ENCODE measurements at places on chromosomes 5 and 9.

DNA sequence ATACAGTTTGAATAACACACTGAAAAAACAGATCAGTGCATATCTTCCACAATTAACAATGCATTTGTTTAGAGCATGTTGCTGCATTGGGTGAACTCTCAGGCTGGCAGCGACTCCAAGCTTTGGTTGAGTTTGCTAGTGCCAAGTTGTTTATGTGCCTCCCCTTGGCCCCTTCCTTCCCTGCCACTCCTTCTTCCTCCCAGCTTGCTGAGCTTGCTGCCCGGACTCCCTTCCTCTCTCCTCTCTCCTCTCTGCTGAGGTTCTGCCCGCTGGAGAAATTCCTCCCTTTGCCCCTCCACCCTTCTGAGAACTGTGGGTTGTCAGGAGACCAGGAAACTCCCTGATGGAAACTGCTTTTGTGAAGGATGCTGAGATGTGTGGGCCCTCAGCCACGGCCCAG, 247.3 kb downstream of the PDZD2 start:
- DNase-seq: no peak

- DNase-seq: peak; percentile 46
Observed at GRCh38 chr5:150164211-150164980, 2.2 kb upstream of the CDX1 start.

GRCh38 chr9:134240361-134240760, 76.0 kb upstream of the RNU6ATAC start:
- no peak for DNase-seq

DNA sequence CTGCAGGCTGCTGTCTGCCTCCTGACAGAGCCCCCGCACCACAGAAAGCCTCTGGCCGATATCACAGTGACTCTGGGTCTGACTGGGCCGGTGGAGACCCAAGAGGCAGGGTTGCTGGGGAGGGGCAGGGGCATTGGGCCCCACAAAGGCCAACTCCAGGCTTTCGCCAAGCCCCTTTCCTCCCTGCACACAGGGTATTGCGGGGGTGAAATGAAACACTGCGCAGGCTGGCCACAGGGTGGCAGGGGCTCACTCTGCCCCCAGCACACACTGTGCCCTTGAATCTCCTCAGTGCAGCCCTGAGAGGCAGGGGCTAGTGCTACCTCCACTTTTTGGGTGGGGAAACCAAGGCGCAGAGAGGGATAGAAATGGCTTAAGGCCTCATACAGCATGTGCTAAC, 44.6 kb downstream of the BARX1 start:
- DNase-seq: no peak

GRCh38 chr5:179348843-179349242, 3.6 kb upstream of the ADAMTS2 start:
- DNase-seq: no peak

- no peak for DNase-seq
Observed at GRCh38 chr5:6548756-6549285, 84.0 kb downstream of the NSUN2 start.

- no peak for DNase-seq
Observed at GRCh38 chr5:15502208-15502607, 2.2 kb downstream of the FBXL7 start.

DNA sequence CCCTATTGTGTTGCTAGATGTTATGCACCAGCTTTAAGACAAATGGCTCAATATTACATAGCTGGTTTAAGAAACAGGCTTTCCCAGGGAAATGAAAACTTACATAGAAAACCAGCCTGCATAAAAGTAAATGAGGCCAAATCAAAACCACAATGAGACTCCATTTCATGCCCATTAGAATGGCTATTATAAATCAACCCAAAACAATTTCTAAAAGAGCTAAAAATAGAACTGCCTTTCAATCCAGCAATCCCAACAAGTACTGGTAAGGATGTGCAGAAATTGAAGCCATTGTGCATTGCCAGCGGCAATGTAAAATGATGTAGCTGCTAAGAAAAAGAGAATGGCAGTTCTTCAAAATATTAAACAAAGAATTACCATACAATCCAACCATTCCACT, 1170.0 kb upstream of the CDH9 start:
- DNase-seq: no peak

GRCh38 chr5:174581479-174581878, 142.9 kb upstream of the MSX2 start:
- peak; percentile 18 for DNase-seq

DNA sequence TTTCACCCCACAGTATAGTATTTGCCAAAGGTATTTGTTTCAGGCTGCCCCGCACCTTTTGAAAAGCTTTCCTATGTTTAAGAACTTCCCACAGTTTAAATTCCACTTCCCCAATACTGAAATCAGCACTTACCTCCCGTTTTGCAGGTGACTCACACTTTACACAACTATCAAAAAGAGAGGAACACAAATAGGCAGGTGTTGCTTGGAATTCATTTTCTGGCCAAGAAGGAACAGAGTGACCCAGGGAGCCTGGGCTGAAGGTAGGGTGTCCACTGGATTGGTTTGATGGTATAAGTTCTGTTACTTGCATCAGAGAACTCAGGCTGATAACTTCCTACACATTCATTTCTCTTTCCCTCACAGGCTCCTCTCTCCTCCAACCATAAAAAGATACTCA, 60.1 kb upstream of the SLC30A5 start:
- no peak for DNase-seq

DNA sequence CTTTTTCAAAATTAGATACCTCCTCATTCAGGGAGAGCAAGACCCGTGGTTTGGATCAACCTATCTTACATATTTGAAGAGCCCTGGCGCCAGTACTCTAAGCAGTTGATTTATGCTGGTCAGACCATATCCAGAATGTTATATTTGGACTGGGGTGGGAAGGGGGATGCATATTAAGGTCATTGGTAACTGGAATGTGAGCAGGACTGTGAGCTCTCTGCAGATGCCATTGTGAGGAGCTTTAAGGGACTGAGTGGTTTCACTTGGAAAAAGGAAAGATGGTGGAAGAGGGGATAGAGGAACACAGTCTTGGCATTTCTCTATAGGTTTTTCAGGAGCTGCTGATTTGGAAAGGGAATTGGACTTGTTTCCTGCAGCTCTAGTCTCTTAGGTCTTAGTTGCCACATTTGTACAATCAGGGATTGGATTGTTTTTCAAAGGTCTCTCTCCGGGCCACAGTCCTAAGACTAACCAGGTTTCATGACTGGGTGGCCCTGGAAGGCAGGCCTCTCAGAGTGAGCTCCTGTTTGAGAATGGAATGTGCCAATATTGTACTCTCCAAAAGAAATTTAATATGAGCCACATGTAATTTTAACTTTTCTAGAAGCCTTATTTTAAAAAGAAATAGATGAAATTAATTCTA, 25.8 kb upstream of the F2R start:
- no peak for DNase-seq

GRCh38 chr9:37798677-37799076, 1.9 kb upstream of the DCAF10 start:
- no peak for DNase-seq

- DNase-seq: peak; percentile 68
Observed at GRCh38 chr5:132387640-132388117, 18.2 kb downstream of the SLC22A5 start.

GRCh38 chr9:113899205-113899604, 23.1 kb downstream of the ZNF618 start:
- no peak for DNase-seq

DNA sequence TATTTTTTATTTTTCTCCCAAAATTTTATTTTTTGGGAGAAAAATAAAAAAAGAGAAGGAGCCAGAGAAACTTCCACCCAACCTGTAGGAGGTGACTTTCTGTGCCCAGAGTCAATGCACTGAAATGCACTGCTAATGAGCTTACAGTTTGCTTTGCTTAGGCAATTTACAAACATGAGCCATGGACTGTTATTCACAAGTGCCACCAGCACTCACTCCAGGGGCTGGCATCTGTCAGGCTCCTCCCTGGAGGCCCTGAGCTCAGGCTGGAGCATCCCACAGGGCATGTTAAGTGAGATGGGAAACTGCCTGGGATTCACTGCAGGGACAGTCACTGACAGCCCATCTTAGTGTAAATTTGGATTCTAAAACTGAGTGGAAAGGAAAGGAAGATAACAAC, 74.9 kb downstream of the FANCC start:
- no peak for DNase-seq

DNA sequence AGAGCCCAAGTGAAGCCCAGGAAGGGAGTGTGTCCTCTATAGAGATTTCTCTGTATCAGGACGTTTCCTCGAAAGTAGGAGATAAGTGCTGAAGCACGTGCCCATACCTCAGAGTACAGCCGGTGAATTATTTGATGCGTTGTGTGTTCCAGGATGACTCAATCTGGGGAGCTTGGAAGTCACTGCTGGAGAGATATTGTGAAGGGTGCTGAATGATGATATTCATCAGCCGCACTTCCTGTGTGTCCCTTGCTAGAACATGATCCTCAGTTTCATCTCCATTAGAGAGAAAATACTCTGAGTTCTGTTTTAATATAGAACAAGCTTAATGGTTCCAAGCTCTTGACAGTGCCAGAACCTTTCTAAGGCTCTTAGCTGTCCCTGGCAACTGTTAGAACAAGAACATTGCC, 402.3 kb upstream of the ADAMTSL1 start:
- DNase-seq: no peak

DNA sequence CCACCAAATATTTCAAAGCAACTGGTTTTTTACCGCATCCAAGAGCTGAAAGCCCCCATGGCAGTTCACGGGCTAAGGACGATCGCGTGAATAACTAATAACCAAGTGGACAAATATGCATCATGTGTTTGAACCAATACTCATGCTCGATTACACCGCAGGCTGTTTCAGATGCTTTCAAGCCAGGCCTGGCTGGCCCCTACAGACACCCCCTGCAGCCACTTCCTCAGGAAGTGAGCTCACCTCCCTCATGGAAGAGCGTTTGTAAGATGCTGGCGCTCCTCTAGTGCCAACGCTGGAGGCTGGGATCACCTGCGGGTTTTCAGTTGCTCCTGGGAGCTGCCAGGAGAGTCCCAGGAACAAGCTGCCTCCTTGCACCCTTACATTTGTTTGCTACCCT, 53.9 kb upstream of the PTCH1 start:
- no peak for DNase-seq

- no peak for DNase-seq
Observed at GRCh38 chr5:156402387-156402921, 75.5 kb downstream of the SGCD start.

GRCh38 chr5:133461796-133462516, 150.4 kb downstream of the FSTL4 start:
- DNase-seq: no peak

DNA sequence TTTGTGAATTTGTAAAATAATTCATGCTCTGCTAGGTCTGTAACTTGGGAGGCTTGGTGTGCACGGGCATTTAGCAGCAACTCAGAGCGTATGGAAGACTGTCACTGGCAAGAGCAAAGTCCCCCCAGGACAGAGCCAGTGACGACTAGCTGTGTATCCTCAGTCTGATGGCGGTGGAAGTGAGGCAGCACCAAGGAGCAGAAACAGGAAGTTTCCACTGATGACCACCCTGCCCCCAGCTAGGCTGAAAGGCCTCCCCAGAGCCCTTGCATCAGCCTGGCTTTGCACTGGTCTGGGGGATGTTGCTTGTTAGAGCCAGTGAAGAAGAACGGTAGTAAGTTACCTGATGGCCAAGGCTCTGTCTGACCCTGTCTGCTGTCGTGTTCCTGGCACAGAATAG, 66.8 kb upstream of the ABL1 start:
- DNase-seq: no peak

- no peak for DNase-seq
Observed at GRCh38 chr5:39547553-39548154, 122.9 kb upstream of the DAB2 start.

- DNase-seq: no peak
Observed at GRCh38 chr5:177141496-177141895, 7.9 kb downstream of the NSD1 start.

DNA sequence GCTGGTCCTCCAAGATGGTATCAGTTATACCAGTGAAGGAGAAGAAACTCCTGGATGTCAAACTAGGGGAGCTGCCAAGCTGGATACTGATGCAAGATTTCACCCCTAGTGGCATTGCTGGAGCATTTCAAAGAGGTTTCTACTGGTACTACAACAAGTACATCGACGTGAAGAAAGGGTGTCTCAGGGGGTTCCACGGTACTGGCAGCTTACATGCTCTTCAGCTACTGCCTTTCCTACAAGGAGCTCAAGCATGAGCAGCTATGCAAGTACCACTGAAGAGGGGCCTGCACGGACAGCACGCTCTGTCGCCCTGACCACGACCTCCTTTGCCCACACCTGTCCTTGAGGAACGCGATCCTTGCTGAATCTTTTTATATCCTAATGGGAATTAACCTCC, 19.5 kb downstream of the ACTL7B start:
- no peak for DNase-seq

DNA sequence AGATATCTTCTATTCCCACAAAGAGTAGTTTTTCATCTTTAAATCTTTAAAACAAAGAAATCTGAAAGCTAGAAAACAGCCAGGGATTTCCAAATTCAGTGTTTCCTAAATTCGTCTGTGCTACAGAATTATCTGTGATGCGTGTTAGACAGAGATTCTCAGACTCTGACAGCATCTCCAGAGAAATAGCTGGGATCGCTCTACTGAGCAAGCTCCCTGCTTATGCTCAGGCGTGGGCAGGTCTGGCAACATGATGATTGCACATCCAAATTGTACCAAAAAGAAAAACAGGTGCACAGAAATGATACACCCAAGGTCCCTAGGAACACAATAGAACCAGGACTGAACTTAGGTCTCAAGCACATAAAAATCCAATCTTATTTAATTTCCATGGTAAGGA, 22.8 kb upstream of the CRHBP start:
- no peak for DNase-seq

DNA sequence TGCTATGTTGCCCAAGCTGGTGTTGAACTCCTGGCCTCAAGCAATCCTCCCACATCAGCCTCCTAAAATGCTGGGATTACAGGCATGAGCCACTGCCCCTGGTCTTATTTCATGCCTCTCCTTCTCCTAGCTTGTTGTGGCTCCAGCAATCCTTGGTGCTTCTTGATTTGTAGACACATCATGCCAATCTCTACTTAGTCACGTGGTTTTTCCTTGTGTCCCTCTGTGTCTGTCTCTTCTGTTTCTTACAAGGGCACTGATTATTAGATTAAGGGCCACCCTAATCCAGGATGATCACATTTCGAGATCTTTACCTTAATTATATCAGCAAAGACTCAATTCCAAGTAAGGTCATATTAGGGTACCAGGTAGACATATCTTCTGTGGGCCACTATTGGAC, 9.2 kb upstream of the IL31RA start:
- DNase-seq: no peak

- peak; percentile 66 for DNase-seq
Observed at GRCh38 chr9:134326724-134327601, 708 bp downstream of the RXRA start.
